ENCODE measurements at places on chromosomes 1 and 21. TPM values are rescaled to one million over a fixed set of nuclear protein-coding genes. Genes with fewer than 3 reads are reported as not detected.
A peak's percentile ranks its signal among the peaks of the same experiment; 100 is the strongest.

DNA sequence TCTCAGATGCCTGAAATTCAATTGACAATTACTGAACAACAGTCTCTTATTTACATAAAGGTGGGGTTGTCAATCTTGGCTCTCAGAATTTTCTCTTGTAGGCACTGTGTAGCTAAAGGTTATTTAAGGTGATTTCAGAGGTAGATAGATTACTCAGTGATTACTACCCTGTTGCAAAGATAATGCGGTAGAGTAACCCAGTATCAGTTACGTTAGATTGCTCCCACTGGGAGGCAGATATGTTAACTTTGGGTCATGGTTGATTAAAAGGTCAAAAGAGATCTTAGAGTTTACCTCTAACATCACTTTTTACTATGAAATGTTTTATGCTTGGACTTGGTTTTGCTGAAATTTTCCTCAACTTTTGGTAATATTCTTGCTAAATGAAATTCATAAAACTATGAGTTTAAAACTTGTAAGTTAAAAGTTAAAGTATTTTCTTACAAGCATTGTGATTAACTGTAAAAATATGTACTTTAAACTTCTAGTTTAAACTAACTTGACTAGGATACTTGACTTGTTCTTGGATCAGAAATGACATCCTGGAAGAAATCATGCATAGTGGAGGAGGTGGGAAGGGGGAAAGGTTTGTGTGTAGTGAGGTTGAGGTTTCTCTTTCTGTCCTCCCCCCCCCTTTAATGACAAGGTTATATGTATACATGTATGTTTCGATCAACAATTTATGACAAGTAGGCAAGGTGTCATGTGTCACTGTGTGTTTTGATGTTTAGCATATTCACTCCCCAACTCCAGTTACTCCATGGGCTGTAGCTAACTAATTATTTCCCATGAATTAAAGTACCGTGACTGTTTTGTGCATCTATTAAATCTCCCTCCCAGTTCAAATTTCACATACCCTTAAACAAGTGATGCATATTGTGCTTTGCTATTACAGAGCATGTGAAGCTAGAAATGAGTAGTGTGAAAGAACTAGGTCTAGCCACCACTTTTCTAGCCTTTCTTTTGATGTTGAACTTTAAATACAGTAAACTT, 2.9 kb downstream of the LAMC1 start:
- peak overlapping the region; percentile 99 for H3K27ac ChIP-seq
- H3K4me1 ChIP-seq: no peaks in the 10 kb centered on the region
- no peak for DNase-seq
- no peaks in the 10 kb centered on the region for H3K27me3 ChIP-seq
- peak overlapping the region; percentile 88 for H3K4me3 ChIP-seq

DNA sequence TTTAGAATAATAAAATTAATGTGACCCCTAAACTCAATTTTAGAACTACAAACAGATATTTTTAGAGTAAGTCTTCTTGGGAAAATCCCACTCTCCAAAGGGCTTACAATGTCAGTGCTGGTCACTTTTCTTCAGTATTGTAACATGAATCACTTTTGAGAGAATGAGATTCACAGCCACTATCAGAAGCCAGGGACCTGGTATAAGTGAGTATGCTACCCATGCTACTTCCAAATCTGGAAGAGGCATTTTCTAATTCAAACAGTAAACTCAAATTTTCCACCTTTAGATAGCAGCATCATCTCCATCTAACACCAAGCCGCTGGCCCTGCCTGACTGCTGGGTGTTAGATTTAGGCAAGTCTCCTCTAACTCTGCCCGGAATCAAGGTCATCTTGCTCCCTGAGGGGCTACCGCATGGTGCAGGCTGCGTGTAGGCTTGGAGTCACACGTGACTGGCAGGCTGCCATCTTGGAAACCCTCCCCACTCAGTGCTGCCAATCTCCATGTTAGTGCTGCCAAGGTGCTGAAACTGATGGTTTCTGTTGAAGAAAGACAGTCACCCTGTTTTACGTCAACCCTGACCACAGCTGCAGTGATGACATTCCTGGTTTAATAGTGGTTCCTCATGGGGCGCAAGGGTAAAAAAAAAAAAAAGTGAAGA, 882.9 kb upstream of the B3GALT2 start:
- DNase-seq: peak; percentile 63
- no peaks in the 10 kb centered on the region for H3K27me3 ChIP-seq
- H3K4me3 ChIP-seq: no peak overlapping the region
- H3K36me3 ChIP-seq: no peaks in the 10 kb centered on the region
- H3K27ac ChIP-seq: peak overlapping the region; percentile 52

GRCh38 chr21:46557469-46557868, 47.4 kb downstream of the S100B start:
- H3K36me3 ChIP-seq: peaks cover 66% of the 10 kb centered on the region
- DNase-seq: peak; percentile 58
- H3K27me3 ChIP-seq: no peaks in the 10 kb centered on the region
- H3K4me1 ChIP-seq: no peaks in the 10 kb centered on the region

GRCh38 chr1:96259399-96259798, 462.2 kb upstream of the PTBP2 start:
- no peak for DNase-seq
- no peak overlapping the region for H3K27ac ChIP-seq
- H3K36me3 ChIP-seq: no peaks in the 10 kb centered on the region
- no peaks in the 10 kb centered on the region for H3K4me1 ChIP-seq

GRCh38 chr1:158398818-158399514, at the start of gene OR10T2:
TSS of gene OR10T2 (minus strand) at chr1:158399466. CDS start at chr1:158399466, 0 bp downstream.
- H3K4me3 ChIP-seq: no peak within 1 kb of the TSS
- H3K27ac ChIP-seq: no peak within 1 kb of the TSS
- no peaks in the 10 kb centered on the region for H3K4me1 ChIP-seq
- DNase-seq: no peak
- H3K27me3 ChIP-seq: no peaks in the 10 kb centered on the region

DNA sequence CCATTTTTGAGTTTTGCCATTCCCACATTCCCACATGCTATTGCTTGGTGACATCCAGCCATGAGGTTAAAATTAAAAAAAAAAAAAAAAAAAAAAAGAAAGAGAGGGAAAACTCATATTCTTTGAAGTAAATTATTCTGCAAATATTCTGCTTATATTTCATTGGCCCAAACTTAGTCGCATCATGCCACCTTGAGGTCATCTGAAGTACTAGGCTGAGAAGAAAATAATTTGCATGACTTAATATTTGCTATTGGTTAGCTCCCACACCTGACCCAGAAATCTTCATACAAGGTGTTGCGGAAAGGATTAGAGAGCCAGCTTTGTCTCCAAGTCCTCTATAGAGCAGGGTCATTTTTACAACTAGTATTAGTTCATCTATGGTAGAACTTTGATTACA, 2206.0 kb downstream of the MRPL39 start:
- H3K4me3 ChIP-seq: no peak overlapping the region
- no peak for DNase-seq
- no peaks in the 10 kb centered on the region for H3K36me3 ChIP-seq
- H3K27me3 ChIP-seq: no peaks in the 10 kb centered on the region

Gene IVL
- not detected for total RNA-seq

Gene FCN3
- 21.1 TPM for total RNA-seq
